ENCODE measurements at places on chromosomes 3 and 15.

DNA sequence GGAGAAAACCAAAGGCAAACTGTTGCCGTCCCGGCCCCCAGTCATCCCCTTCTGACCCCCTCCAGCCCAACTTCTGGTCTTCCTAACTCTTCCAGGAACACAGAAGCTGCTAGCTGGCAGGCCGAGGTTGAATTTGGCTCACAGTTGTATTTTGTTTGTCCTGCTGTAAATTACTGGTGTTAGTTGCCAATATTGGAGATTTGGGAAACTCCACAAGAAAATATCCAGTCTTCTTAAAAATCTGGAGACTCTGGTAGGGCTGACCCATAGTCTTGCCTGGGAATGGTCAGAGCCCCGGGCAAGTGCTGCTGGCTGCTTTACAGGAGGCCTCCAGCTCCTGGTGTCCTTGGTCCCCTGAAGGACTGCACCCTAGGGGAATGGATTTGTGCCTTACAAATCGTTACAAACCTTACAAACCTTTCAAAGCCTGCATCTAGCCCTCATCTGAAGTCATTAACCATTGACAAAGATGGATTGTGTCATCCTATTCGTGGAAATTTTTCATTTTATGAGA, 112.0 kb upstream of the MCTP2 start:
- no peak for DNase-seq

DNA sequence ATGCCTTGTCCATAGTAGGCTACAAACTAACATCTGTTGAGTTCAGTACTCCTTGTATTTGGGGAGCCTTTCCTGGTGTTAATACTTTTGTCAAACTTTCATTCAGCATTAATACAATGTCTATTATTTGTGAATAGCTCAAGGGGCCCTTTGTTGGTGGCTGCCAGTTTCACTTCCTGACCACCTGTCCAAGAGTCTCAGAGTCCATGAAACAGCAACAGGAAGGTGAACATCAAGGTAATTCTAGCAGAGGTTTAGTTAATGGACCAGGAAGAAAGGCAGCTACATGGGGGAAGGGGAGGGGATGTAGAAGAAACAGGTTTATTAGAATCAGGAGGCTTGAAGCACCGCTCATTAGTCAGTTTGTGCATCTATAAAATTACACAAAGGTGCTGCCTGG, 386.9 kb downstream of the PDCD6IP start:
- no peak for DNase-seq

- no peak for DNase-seq
Observed at GRCh38 chr15:69743091-69743490, 290.5 kb downstream of the RPLP1 start.

GRCh38 chr3:17749705-17750293, 7.4 kb upstream of the TBC1D5 start:
- no peak for DNase-seq

GRCh38 chr3:32584660-32585059, 14.0 kb upstream of the DYNC1LI1 start:
- DNase-seq, result no peak

GRCh38 chr3:195165265-195165609, 105.7 kb downstream of the XXYLT1 start:
- DNase-seq, result no peak

GRCh38 chr15:82530006-82530405, 10.3 kb downstream of the RPS17 start:
- no peak for DNase-seq

GRCh38 chr3:78015856-78016255, 976.0 kb downstream of the ROBO2 start:
- DNase-seq, result no peak

- DNase-seq, result peak; percentile 6
Observed at GRCh38 chr3:58973796-58974195, 76.0 kb downstream of the CFAP20DC start.

DNA sequence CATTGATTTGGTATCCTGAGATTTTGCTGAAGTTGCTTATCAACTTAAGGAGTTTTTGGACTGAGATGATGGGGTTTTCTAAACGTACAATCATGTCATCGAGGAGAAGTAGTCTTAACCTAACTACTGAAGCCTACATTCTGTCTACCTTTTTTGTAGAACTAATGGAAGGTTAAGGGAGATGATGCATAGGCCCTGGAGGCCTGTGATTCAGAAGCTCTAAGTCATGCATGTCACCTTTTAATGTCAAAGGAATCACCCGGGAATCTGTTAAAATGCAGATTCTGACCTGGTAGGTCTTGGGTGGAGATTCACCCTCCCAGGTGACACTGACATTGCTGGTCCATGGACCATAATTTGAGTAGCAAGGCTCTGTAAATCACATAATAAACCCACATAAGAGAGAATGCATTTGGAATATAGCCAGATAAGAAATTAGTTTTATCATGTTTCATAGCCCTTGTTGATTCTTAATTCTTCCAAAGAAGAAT, 64.9 kb downstream of the GHSR start:
- no peak for DNase-seq

GRCh38 chr3:149080011-149080698, 6.2 kb downstream of the HLTF start:
- peak; percentile 77 for DNase-seq

DNA sequence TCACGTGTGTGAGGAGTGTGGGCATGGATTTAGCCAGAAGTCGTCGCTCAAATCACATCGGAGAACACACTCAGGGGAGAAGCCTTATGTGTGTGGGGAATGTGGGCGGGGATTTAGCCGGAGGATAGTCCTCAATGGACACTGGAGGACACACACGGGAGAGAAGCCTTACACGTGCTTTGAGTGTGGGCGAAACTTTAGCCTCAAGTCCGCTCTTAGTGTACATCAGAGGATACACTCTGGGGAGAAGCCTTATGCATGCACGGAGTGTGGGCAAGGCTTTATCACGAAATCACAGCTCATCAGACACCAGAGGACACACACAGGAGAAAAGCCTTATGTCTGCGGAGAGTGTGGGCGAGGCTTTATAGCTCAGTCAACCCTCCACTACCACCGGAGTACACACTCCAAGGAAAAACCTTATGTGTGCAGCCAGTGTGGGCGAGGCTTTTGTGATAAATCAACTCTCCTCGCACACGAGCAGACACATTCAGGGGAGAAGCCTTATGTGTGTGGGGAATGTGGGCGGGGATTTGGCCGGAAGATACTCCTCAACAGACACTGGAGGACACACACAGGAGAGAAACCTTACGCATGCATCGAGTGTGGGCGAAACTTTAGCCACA, 28.1 kb downstream of the ZNF589 start:
- no peak for DNase-seq

DNA sequence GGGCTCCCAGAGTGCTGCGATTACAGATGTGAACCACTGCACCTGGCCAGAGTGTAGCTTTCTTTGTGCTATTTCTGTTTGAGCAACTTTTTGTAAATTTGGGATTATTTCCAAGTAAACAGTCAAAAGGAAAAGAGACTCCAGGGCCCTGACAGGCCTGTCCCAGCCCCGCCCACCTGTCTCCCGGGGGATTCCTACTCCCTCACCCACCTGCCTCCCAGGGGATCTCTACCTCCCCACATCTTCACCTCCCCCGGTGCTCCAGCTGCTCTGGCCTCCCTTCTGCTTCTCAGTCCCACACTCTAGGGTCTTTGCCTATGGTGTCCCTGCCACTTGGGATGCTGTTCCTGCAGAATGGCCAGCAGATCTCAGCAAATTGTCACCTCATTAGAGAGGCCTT, 7.0 kb downstream of the RHCG start:
- no peak for DNase-seq

GRCh38 chr3:40843851-40844548, 319.2 kb downstream of the ZNF621 start:
- DNase-seq, result no peak

GRCh38 chr3:172808969-172809546, 58.5 kb downstream of the ECT2 start:
- peak; percentile 78 for DNase-seq

DNA sequence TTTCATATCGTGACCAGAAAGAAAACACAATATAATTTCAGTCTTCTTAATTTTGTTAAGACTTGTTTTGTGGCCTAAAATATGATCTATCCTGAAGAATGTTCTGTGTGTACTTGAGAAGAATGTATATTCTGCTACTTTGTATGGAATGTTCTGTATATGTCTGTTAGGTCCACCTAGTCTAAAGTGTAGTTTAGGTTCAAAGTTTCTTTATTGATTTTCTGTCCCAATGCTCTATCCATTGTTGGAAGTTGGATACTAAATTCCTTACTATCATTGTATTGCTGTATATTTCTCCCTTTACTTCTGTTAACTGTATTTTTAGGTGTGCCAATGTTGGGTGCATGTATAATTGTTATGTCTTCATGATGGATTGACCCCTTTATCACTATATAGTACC, 21.2 kb downstream of the OR5AC2 start:
- no peak for DNase-seq

GRCh38 chr3:98095882-98096281, 8.9 kb downstream of the OR5AC2 start:
- no peak for DNase-seq

GRCh38 chr15:88995449-88995848, 82.3 kb upstream of the MFGE8 start:
- DNase-seq, result peak; percentile 40

DNA sequence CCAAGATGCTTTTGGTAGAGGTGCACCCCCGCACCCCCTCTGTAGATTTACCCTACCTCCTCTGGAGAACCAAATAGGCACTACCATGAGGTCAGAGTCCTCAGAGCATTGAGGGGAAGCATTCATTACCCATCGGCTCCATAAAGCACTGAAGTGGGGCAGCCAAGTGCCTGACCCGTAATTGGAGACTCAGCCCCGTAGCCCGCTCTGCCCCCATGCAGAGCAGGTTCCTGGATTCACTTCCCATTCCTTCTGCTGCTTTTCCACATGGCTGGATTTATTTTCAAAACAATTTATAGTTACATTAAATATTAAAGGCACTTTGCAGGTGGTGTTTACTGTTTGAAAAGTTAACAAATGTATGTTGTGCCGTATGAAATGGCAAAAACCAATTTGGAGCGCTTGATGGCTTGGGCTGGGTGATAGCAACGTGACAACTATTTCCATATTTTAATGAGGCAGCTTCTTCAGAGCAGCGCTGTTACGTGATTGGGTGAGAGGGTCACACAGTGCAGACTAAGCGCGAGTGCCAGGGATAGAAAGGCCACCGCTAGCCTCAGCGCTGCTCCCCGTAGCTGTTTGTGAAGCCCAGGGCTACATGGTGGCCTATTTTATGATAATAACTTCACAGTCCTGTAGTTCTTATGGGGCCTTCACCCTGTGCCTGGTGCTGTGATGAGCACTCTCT, 373.8 kb upstream of the PROK2 start:
- no peak for DNase-seq

DNA sequence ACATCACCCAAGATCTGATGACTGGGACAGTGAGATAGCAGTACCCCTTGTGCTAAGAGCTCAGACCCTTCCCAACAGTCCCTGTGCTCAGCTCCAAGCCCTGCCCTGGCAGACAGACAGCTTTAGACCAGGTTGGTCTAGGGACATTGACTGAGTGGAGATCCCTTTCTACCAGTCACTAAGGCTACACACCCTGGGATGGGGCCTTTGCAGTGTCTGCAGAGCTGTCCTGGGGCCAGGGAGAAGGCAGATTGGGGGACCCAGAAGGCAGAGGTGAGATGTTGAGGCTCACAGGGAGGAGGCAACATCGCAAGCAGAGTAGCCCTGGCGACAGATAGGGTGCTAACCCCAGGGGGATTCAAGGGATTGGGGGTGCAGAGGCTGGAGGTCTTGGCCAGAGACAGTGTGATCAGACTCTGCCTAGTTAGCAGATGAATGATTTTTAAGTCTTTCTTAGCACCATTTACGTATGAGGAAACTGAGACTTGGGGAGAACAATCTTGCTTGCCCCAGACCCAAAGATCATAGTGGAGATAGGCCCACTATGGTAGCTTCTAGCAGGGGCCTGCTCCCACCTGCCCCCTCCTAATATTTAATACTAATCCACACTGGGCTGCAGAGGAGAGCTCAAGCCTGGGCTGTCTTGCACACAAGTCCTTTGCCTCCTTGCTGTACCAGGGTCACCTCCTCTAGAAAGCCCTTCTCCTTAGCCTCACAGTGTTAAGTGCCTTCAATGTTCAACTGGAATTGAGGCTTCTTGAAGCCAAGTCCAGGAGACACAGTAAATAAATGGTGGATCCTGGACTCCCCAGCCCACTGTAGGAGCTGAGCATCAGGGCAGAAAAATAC, 32.6 kb downstream of the HMCES start:
- DNase-seq, result no peak

DNA sequence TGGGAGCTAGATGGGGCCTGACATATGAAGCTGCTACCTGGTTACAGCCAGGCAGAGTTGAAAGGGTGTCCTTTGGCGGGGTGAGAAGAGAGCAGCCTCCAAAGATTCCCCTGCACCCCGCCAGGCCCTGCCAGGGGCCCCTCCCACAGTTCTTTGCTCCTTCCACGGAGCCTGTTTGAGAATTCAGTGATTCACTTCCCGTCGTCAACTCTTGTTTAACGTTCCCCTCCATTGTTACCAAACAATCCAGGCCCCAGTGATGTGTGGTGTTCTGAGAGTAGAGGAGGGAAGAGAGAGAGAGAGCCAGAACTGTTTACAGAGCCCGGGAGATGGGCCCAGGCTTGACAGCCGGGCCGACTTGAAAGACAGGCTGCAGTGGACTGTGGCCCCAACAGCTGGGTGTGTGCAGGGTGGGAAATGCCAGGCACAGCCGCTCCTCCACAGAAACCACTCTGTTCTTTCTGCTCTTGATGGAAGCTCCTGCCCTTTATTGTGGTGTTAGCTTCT, 81.5 kb downstream of the SMAD3 start:
- DNase-seq, result peak; percentile 92

GRCh38 chr3:99971761-99972160, 142.5 kb downstream of the FILIP1L start:
- DNase-seq, result no peak

- no peak for DNase-seq
Observed at GRCh38 chr3:64385277-64385676, 160.0 kb upstream of the PRICKLE2 start.

- DNase-seq, result peak; percentile 31
Observed at GRCh38 chr3:111073218-111073617, 1.6 kb downstream of the NECTIN3 start.

- DNase-seq, result peak; percentile 54
Observed at GRCh38 chr3:124272605-124273151, 280.8 kb upstream of the ROPN1 start.

DNA sequence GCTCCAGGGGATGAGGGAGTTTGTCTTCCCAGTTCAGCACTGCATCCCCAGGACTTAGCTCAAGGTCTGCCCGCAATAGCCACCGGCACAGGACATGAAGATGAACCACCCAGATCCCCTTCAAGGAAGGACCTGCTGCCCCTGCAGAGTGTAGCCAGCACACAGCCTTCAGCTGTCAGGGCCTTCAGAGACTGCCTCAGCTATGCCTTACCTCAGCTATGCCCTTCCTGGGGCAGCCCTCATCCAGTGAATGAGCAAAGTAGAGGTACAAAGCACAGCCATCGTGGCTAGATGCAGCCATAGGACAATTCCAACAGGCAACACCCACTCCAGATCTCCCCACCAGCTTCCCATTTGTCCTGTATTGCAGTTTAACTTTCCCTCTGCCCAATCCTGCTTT, 291.2 kb upstream of the STT3B start:
- DNase-seq, result no peak

DNA sequence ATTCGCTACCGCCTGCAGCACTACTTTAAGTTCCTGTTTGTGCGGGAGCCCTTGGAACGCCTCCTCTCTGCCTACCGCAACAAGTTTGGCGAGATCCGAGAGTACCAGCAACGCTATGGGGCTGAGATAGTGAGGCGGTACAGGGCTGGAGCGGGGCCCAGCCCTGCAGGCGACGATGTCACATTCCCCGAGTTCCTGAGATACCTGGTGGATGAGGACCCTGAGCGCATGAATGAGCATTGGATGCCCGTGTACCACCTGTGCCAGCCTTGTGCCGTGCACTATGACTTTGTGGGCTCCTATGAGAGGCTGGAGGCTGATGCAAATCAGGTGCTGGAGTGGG, 995 bp downstream of the CHST14 start:
- DNase-seq, result no peak

Data from cardiac fibroblast (primary cell).